ENCODE measurements at places on chromosomes 11 and 22. TPM values are rescaled to one million over a fixed set of nuclear protein-coding genes. Genes with fewer than 3 reads are reported as not detected.

GRCh38 chr22:48053973-48054372, 1291.5 kb downstream of the TBC1D22A start:
- DNase-seq, result no peak

DNA sequence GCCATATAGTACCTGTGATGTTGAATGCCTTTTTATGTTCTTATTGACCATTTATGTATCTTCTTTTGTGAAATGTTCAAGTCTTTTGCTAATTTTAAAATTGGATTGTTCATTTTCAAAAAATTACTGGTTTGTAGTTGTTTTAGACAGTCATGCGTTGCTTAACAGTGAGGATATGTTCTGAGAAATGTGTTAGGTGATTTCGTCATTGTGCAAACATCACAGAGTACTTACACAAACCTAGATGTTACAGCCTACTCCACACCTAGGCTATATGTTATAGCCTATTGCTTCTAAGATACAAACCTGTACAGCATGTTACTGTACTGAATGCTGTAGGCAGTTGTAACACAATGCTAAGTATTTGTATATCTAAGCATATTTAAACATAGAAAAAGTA, 32.5 kb downstream of the PDE3B start:
- no peak for DNase-seq

- DNase-seq, result no peak
These were observed 585 bp downstream of the THYN1 start for GRCh38 chr11:134252346-134253187.

- DNase-seq, result no peak
These were observed 336.7 kb downstream of the LUZP2 start for GRCh38 chr11:24833573-24833972.

MCHR1 gene
- not detected for polyA plus RNA-seq

Data from immature natural killer cell (primary cell).